ENCODE measurements at places on chromosomes 5 and 9. TPM values are rescaled to one million over a fixed set of nuclear protein-coding genes. Genes with fewer than 3 reads are reported as not detected.
A peak's percentile ranks its signal among the peaks of the same experiment; 100 is the strongest.

GRCh38 chr9:21831841-21832509 is 29.5 kb downstream of the MTAP start:
- no peak for DNase-seq

- no peak for DNase-seq
Observed at GRCh38 chr9:78691542-78691941, 394.6 kb downstream of the PSAT1 start.

DNA sequence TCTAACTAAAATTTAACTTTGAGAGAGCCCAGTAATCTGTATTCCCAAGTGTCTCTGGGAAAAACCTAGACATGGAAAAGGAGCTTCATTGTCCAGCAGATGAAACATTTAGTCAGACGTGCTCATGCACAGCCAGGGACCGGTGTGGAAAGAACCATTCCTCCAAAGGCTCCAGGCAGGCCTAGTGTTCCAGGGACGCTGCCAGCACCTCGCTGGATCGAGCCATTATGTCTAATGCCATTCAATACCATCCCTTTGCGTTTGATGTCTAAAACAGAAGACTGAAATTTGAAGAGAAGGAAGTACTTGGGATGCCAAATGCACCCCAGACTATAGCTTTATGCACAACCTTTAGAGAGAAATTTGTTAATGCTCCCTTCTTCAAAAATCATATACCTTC is 1.4 kb upstream of the CHSY3 start:
- DNase-seq = no peak

Gene PCDH1
- 97.3 TPM for total RNA-seq

- DNase-seq = peak; percentile 11
Observed at GRCh38 chr5:78495800-78496199, 135.4 kb downstream of the SCAMP1 start.

- no peak for DNase-seq
Observed at GRCh38 chr5:127013407-127013806, 17.0 kb downstream of the MARCHF3 start.

Gene PCDHB8
- total RNA-seq = 0.25 TPM

DNA sequence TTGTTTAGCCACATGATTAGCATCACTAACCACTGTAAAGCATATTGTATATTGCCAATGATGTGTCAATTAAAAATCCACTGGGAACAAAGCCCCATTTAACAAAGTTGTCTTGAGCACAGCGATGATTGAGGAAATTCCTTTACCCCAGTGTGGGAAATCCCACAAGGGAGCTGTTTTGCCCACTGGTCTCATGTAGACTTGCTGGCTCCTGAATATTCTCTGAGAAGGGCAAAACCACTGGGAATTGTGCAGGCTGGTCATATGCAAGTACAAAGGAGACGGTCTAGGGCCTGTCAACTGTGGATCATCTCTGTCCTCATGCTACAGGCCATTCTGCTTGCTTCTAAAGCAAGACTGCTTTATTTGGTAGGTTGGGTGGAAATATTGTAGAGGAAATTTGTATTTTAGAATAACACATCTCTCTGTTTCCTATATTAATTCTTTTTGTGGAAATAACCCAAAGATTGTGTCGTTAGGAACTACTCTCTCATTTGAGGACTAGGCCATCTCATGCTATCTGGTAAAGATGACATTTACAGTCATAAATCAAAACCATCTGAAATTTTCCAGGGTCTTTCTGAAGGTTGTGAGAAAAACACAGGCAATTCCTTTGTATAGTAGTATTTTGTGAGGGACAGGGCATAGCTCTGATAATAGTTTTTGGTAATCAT is 60.2 kb downstream of the PARP8 start:
- no peak for DNase-seq

DNA sequence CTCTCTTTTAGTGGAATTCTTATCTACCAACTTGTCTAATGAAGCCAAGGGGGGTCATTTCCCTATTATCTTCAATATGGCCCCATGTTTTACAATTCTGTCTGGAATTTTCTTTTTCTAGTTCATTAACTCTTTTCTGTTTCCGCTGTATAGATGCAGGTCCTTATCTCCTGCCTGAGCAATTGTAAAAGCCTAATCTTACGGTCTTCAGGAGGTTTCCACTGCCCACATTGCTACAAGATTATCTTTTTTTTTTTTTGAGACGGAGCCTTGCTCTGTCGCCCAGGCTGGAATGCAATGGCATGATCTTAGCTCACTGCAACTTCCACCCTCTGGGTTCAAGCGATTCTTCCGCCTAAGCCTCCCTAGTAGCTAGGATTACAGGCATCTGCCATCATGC is 132.3 kb downstream of the UNC13B start:
- no peak for DNase-seq

DNA sequence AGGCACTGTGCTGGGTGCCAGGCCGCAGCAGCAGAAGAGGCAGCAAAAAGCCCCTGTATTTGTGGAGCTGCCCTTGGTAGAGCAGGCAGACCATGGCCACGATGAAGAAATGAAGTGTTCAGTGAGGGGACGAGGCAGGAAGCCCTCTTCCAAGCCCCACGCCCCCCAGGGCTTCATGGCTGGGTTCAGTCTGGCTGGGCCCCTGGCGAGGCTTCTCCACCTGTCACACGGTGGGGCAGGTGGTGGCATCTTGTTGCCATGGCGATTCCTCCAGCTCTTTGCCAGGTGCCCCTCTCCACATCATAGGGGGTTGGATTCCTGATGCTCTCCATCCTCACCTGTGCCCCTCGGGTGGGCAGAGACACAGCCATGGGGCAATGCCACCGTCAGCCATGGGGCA is 21.5 kb downstream of the ADGRD2 start:
- no peak for DNase-seq

GRCh38 chr5:96584712-96585111 is 77.5 kb upstream of the CAST start:
- DNase-seq = no peak

All from colonic mucosa (tissue), 4 donors.